ENCODE measurements at places on chromosomes 7 and 10. TPM values are rescaled to one million over a fixed set of nuclear protein-coding genes. Genes with fewer than 3 reads are reported as not detected.

DNA sequence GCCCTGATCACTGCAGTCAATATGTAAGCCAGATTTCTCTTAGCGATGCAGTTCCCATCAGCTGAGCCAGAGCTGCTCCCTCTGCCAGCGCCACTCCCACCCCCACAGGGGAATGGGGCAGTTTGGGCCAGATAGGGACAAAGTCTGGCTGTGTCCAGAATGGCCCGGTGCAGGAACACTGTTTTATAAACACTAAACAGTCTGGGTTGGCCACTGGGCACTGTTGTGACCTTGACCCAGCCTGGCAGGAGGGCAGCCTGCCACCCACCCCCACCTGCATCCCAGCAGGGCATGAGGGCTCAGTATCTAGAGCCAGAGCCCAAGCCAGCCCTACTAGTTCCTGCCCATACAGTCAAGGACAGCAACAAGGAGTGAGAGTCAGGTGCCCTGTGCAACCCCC, 1.3 kb downstream of the OGDHL start:
- H3K36me3 ChIP-seq, result peaks cover 6% of the 10 kb centered on the region
- no peak overlapping the region for H3K27ac ChIP-seq
- no peak for DNase-seq
- peaks cover 8% of the 10 kb centered on the region for H3K4me1 ChIP-seq
- peaks cover 30% of the 10 kb centered on the region for H3K27me3 ChIP-seq

Gene HYAL4
- not detected for polyA plus RNA-seq

Gene BEND7
- not detected for polyA plus RNA-seq

DNA sequence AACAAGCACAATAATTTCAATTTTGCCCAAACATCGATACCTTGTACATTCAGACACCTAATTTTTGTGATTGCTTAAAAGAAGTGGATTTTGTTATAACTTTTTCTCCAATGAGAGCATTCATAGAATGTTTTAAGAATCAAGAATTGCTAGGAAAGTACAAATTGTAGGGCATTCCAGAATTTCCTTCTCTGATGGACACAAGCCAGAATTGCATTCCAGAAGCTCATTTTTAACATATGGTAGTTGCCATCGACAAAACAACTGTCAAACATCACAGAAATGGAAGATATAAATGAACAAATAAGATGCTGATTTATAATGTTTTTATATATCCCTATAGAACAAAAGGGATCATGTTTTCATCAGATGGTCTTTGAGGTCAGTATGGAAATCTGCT, 258.4 kb upstream of the NPVF start:
- peaks cover 5% of the 10 kb centered on the region for H3K27me3 ChIP-seq
- no peak overlapping the region for H3K27ac ChIP-seq
- H3K4me3 ChIP-seq, result no peak overlapping the region
- H3K4me1 ChIP-seq, result no peaks in the 10 kb centered on the region

- DNase-seq, result no peak
- H3K36me3 ChIP-seq, result no peaks in the 10 kb centered on the region
- no peak overlapping the region for H3K4me3 ChIP-seq
- peaks cover 1% of the 10 kb centered on the region for H3K27me3 ChIP-seq
These were observed 40.9 kb upstream of the WDR11 start for GRCh38 chr10:120810298-120810697.

Gene IQUB
- not detected for polyA plus RNA-seq

GRCh38 chr7:76053461-76053860, 5.6 kb downstream of the MDH2 start:
- no peak overlapping the region for H3K27ac ChIP-seq
- no peak for DNase-seq
- H3K4me1 ChIP-seq, result peaks cover 35% of the 10 kb centered on the region
- H3K27me3 ChIP-seq, result no peaks in the 10 kb centered on the region
- no peaks in the 10 kb centered on the region for H3K36me3 ChIP-seq
- H3K4me3 ChIP-seq, result no peak overlapping the region

GRCh38 chr10:70472799-70473454, 5.6 kb upstream of the PALD1 start:
- H3K4me1 ChIP-seq, result peaks cover 12% of the 10 kb centered on the region
- no peak for DNase-seq
- no peaks in the 10 kb centered on the region for H3K36me3 ChIP-seq
- H3K4me3 ChIP-seq, result no peak overlapping the region

DNA sequence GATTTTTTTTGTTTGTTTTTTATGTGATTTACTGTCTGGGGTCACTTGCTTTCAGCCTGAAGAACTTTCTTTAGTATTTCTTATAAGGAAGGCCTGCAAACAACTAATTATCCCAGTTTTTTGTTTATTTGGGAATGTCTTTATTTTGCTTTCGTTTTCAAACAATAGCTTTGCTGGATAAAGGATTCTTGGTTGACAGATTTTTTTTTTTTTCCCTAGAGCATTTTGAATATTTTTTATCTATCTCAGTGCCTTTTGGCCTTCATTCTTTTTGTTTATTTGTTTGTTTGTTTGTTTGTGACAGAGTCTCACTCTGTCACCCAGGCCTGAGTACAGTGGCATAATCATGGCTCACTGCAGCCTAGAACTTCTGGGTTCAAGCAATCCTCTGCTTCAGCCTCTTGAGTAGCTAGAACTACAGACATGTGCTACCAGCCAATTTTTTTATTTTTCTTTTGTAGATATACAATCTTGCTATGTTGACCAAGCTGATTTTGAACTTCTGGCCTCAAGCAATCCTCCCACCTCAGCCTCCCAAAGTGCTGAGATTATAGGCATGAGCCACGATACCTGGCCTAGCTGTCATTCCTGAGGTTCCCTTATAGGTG, 46.3 kb upstream of the FZD9 start:
- DNase-seq, result no peak
- H3K4me1 ChIP-seq, result no peaks in the 10 kb centered on the region
- H3K4me3 ChIP-seq, result no peak overlapping the region
- H3K27me3 ChIP-seq, result no peaks in the 10 kb centered on the region

Gene CEP55
- polyA plus RNA-seq, result not detected

- DNase-seq, result no peak
- H3K4me1 ChIP-seq, result peaks cover 64% of the 10 kb centered on the region
- no peaks in the 10 kb centered on the region for H3K36me3 ChIP-seq
- peak overlapping the region; percentile 92 for H3K4me3 ChIP-seq
- H3K27ac ChIP-seq, result peak overlapping the region; percentile 89
These were observed 2.0 kb downstream of the LCOR start for GRCh38 chr10:96834120-96834519.

DNA sequence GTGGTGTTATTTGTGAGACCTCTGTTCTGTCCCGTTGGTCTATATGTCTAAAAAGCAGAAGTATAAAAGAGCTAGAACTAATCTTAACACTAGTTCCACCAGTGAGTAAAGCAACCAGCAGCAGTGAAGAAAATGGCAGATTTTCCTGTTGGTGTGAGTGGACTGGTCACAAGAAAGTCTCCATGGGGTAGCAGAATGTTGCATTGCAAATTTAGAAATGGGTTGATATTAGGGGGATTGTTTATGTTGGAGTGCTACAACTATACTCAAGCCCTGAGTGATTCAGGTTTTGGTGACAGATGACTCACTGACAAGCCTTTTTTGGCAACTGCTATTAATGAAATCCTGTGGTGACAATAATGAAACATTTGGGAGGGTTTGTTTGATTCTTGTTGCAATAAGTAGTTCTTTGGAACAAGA, 5.6 kb downstream of the AVL9 start:
- peak overlapping the region; percentile 63 for H3K27ac ChIP-seq
- DNase-seq, result no peak
- no peaks in the 10 kb centered on the region for H3K36me3 ChIP-seq
- H3K4me3 ChIP-seq, result peak overlapping the region; percentile 64
- H3K4me1 ChIP-seq, result peaks cover 78% of the 10 kb centered on the region

GRCh38 chr10:62895063-62895462, 78.9 kb upstream of the EGR2 start:
- H3K27ac ChIP-seq, result no peak overlapping the region
- peaks cover 4% of the 10 kb centered on the region for H3K27me3 ChIP-seq
- DNase-seq, result no peak

GRCh38 chr7:17144322-17144721, 154.1 kb upstream of the AHR start:
- no peak for DNase-seq
- no peaks in the 10 kb centered on the region for H3K27me3 ChIP-seq
- peaks cover 5% of the 10 kb centered on the region for H3K36me3 ChIP-seq
- H3K4me1 ChIP-seq, result peaks cover 40% of the 10 kb centered on the region
- peak overlapping the region; percentile 15 for H3K4me3 ChIP-seq
- no peak overlapping the region for H3K27ac ChIP-seq

DNA sequence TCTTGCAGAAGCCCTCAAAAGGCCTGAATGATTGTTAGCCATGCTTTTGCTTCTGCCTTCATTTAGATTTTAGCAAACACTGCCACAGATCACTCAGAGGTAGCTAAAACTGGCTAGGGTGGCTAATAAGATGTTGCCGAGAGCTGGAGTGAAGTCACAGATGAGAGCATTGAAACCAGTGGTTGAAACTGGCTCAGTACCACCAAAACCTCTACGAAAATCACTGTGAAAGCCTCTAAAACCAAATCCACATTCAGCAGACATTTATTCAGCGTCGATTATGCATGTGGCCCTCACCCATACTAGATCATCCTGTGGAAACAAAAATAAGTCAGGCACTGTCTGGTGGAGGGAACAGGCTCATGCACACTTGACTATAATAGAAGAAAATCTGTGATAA, 50.8 kb downstream of the PIK3CG start:
- no peak for DNase-seq
- no peaks in the 10 kb centered on the region for H3K27me3 ChIP-seq
- peaks cover 5% of the 10 kb centered on the region for H3K4me1 ChIP-seq

Gene C10orf90
- polyA plus RNA-seq, result not detected

DNA sequence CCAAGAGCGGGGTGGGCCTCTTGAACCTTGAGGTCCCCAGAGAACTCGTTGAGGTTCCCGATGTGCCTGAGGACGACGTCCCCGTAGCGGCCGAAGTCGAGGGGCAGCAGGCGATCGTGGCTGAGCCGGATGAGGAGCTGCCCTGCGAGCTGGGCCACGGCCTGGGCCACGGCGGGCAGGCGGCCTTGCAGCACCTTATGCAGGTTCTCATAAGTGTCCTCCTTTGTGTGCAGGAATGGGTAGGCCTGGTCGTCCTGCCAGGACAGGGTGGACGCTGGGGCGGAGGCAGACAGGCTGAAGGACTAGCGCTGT, 14.2 kb downstream of the TFR2 start:
- no peaks in the 10 kb centered on the region for H3K27me3 ChIP-seq
- H3K27ac ChIP-seq, result peak overlapping the region; percentile 90
- peaks cover 46% of the 10 kb centered on the region for H3K4me1 ChIP-seq
- no peaks in the 10 kb centered on the region for H3K36me3 ChIP-seq
- no peak for DNase-seq

DNA sequence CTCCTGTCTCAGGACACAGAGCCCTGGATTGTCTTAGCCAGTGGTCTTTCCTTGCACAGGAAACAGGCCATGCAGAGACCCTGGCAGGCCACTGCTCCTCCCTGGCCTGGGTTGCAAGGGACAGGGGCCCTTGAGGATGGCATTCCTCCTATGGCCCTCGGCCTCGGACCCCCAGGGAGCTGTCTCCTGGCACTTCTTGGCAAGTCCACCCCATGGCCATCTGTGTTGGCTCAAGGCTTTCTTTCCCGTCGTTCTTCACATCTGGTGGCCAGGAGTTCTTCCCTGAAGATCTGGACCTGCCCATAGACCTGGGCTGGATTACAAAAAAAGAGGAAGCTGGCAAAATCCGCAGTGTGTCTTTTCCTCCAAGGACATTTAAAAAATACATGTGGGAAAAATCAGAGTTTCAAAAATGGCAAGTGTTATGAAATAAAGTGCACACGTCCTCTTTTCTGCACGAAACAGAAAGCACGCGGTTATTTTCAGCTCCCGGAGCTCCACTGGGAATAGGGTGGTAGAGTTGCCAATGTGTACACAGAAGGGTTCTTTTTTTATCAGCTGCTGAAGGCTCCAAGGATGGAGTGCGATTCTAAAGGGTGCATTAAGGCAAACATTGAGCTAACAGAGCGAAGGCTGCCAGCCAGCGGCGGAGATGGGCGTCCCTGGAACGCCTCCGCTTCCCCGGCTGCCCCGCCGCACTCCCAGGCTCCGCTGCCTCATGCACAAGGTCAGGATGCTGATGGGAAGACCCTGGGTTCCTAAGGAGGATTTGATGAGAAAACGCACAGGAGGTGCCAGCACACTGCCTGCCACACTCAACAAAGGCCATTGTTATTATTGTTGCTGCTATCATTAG, 62.8 kb upstream of the FAM20C start:
- H3K27me3 ChIP-seq, result peaks cover 5% of the 10 kb centered on the region
- H3K4me3 ChIP-seq, result no peak overlapping the region
- DNase-seq, result no peak
- H3K36me3 ChIP-seq, result no peaks in the 10 kb centered on the region
- no peaks in the 10 kb centered on the region for H3K4me1 ChIP-seq

Gene VENTX
- not detected for polyA plus RNA-seq

DNA sequence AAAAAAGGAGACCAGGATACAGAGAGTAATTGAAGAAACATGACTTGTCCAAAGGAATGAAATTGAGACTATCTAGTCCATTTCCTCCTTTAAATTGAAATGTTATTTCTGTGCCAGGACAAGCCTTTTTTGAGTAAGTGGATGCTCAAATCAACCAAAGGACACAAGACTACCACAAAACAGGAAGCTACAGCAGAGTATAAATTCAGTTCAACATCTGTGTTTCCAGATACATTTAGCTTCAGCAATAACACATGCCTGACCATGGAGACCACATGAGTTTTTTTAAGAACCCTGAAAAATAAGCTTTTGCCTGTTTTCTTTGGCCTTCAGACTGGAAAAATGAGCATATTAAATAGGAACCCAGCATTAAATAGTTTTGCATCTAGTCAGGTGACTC, 707.5 kb downstream of the ZWINT start:
- H3K4me3 ChIP-seq, result no peak overlapping the region
- no peaks in the 10 kb centered on the region for H3K4me1 ChIP-seq
- H3K36me3 ChIP-seq, result no peaks in the 10 kb centered on the region
- DNase-seq, result no peak
- no peaks in the 10 kb centered on the region for H3K27me3 ChIP-seq
- no peak overlapping the region for H3K27ac ChIP-seq

DNA sequence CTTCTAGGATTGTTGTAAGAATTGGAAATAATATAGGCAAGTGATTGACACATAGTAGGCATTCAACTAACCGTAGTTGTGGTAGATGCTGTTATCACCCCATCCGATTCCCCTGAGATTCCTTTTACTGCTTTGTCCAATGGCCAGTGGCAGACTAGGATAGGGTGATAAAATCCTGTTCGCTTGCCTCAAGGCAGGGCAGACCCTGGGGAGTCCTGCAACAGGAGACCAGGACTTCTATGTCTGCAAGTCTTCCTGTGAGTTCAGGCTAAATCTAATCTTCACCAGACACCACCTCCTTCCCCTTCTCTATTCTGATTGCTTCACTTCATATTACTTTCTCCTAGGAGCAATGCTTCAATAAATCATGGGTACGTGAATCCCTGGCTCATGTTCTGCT, 42.8 kb upstream of the CREB5 start:
- H3K4me3 ChIP-seq, result no peak overlapping the region
- no peaks in the 10 kb centered on the region for H3K4me1 ChIP-seq
- DNase-seq, result no peak
- peaks cover 1% of the 10 kb centered on the region for H3K27me3 ChIP-seq
- no peak overlapping the region for H3K27ac ChIP-seq

DNA sequence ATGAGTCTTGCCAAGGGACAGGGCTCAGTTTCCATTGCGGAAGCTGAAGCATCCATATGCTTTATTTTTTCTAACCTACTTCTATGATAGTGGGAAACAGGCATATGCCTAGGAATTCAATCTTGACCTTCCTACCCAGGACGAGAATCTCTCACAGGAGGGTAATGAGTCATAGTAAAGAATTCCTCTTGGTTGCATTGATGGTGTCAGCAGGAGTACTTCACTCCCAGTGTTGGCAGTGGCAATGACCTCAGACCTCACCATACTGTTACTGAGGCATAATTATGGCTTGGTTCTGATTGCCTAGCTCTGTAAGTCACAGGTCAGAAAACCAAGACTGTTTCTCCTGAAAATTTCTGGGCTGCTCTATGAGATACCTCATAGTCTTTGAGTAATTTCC, 552.9 kb downstream of the ARL4A start:
- no peak for DNase-seq
- no peaks in the 10 kb centered on the region for H3K36me3 ChIP-seq
- no peak overlapping the region for H3K4me3 ChIP-seq
- no peak overlapping the region for H3K27ac ChIP-seq
- peaks cover 1% of the 10 kb centered on the region for H3K27me3 ChIP-seq
- no peaks in the 10 kb centered on the region for H3K4me1 ChIP-seq
